ENCODE measurements at places on chromosomes 2 and 18. TPM values are rescaled to one million over a fixed set of nuclear protein-coding genes. Genes with fewer than 3 reads are reported as not detected.
A peak's percentile ranks its signal among the peaks of the same experiment; 100 is the strongest.

The EFHD1 gene
- polyA plus RNA-seq: 263 TPM

DNA sequence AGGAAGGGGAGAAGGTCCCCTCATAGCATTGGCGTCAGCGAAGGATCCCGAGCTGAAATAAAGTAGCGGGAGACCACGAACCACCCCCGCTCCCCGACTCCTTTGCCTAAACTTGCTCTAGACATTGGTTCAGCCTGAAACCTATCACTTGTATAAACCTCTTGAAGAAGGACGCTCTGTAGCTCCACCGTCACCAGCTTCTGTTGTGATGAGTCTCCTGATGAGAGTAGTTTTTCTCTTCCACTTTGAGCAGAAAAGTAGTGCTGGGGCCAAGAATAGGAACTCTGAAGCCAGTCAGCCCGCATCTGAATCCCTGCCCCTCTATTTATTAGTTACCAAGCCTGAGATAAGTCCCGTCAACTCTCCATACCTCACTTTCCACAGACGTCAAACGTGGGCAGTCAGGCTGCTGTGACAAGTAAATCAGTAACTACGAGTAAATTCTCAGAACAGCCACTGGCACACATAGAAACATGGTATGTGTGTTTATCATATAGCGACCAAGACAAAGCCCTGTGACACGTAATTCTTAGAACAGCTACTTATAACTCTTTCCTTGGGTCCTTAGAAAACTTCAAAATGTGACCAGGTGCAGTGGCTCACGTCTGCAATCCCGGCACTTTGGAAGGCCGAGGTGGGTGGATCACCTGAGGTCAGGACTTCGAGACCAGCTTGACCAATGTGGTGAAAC, 61.7 kb downstream of the CD226 start:
- DNase-seq: no peak

DNA sequence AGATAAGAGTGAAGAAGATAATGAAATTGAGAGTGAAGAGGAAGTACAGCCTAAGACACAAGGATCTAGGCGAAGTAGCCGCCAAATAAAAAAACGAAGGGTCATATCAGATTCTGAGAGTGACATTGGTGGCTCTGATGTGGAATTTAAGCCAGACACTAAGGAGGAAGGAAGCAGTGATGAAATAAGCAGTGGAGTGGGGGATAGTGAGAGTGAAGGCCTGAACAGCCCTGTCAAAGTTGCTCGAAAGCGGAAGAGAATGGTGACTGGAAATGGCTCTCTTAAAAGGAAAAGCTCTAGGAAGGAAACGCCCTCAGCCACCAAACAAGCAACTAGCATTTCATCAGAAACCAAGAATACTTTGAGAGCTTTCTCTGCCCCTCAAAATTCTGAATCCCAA, 15.7 kb downstream of the MSH6 start:
- no peak for DNase-seq

GRCh38 chr18:32167980-32168730, 21.7 kb upstream of the MEP1B start:
- no peak for DNase-seq

DNA sequence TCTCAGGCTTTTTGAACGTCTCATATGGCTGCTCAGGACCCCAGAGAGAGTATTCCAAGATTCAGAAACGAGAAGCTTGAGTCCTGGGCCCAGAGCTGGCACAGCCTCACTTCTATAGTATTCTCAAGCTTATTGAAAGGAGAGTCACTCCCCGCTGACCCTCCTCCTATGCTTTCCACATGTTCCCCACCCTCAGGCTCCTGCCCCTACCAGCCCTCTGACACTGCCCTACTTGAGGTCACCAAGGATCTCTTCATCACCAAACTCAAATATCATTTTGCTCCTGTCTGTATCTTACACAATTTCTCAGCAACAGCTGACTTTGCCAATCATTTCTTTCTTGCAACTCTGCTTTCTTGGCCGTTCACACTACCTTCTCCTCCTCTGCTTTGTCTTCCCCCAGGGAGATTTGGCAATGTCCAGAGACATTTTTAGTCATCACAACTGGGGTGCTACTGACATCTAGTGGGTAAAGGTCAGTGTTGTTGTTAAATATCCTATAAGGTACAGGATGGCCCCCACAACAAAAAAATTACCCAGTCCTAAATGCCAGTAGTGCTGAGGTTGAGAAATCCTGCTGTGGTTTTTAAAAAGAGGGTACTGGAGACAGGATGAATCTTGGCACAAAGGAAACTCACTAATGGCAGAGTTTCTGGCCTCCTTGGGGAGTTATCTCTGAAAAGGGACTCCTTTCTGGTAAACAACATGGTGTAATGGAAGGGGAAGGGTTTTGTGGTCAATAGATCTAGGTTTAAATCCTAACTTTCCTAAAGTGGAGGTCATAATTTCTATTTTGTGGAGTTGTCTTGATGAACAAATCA, 26.9 kb upstream of the INSIG2 start:
- DNase-seq: peak; percentile 15

- no peak for DNase-seq
Observed at GRCh38 chr2:120403676-120404075, 57.7 kb downstream of the INHBB start.

DNA sequence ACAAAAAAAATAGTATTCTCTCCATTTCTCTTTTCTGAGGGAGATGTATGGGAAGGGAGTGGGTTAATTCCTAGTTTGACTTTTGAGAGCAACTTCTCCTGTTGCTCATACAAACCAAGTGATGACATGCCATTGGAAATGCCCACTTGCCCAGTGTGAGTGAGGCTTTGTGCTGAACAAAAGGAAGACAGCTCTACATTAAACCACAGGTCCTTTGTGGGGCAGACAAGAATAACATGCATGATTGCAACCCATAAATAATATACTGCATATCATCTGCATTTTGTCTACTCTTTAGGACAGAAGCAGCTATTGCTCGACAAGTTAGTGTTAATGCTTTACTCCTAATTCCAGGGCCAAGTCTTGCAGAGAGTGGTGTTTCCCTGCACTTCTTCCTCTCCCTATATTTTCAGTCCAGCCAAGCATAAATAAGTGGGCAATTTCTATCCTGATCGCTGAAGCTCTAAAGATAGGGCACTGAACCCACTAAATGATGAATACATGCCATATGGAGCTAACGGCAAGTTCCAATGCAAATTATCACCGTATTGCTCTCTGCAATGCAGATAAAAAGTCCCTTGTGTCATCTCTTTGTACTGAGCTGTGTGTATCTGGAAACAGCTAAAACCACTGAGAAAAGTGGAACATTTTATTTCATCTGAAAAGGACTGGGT, 19.4 kb upstream of the EHBP1 start:
- peak; percentile 61 for DNase-seq

DNA sequence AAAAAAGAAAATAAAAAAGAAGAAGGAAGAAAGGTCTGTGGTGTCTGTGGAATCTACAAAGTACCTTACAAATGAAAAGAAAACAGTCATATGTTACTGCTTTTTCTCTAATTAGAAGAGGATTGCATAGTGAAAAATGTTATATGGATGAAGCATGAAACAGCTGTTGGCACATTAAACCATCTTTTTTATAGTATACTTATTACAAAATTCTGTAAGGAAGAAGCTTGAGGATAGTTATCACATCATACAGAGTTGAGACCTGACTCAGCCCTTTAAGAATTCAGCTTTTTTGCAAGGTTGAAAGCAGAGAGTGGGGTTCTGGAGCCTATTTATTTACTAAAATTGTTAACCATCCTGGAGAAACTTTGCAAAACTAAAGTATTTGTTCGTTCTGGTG, 222.7 kb downstream of the PHLPP1 start:
- DNase-seq: no peak

GRCh38 chr2:239644011-239644410, 243.2 kb upstream of the HDAC4 start:
- no peak for DNase-seq

GRCh38 chr18:75588412-75588811, 160.9 kb upstream of the SMIM21 start:
- DNase-seq: no peak
